ENCODE measurements at places on chromosomes 2 and 18. TPM values are rescaled to one million over a fixed set of nuclear protein-coding genes. Genes with fewer than 3 reads are reported as not detected.

The IL1R2 gene
- 20.0 TPM for total RNA-seq

The LRP2 gene
- 85.4 TPM for total RNA-seq

- no peak overlapping the region for H3K4me3 ChIP-seq
- peaks cover 19% of the 10 kb centered on the region for H3K4me1 ChIP-seq
- H3K27ac ChIP-seq: no peak overlapping the region
- no peaks in the 10 kb centered on the region for H3K36me3 ChIP-seq
Measured at GRCh38 chr2:109197491-109198418, 68.8 kb downstream of the SH3RF3 start.

DNA sequence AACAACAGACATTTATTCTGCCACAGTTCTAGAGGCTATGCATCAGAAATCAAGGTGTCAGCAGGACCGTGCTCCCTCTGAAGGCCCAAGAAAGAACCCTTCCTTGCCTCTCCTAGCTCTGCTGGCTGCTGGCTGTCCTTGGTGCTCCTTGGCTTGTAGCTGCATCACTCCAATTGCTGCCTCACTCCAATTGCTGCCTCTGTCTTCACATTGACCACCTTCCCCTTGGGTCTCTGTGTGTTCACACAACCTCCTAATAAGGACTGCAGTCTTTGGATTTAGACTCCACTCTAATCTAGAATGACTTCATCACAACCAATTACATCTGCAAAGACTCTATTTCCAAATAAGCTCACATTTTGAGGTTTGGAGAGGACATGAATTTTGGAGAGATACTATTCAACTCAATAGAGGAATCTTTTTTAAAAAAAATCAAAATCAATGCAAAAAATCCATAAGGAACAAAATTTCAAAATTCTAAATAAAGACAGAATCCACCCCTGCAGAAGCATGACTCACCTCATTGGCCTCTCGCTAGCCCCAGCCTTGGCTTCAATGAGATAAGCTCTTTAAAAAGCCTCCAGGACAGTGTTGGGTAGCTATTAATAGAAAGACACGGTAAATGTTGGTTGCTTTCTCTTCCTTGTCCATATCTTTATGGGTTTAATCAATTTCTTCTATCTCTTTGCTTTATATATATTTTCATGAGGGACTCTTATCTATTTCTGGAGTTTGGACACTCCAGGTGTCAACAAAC is 267.6 kb upstream of the MGAT5 start:
- H3K4me1 ChIP-seq: no peaks in the 10 kb centered on the region
- no peaks in the 10 kb centered on the region for H3K27me3 ChIP-seq
- no peak overlapping the region for H3K4me3 ChIP-seq

DNA sequence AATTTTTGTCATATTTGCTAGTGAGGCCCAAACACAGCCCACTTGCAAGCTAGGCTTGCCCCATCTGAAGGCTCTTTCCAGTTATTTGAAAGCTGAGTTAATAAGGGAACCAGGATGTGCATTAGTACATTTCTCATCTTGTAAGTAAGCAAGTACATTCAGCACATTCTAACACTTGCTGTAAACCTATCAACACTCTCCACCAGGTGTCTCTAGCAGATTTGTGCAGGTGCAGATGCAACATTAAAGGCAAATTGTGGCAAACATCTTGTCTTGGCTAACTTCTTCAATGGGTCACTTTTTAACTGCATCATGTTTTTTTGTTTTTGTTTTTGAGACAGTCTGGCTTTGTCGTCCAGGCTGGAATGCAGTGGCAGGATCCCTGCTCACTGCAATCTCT is 25.3 kb upstream of the MFSD6 start:
- no peak overlapping the region for H3K4me3 ChIP-seq
- H3K4me1 ChIP-seq: no peaks in the 10 kb centered on the region
- H3K27me3 ChIP-seq: no peaks in the 10 kb centered on the region
- DNase-seq: no peak
- H3K36me3 ChIP-seq: no peaks in the 10 kb centered on the region

Measured in kidney (tissue), 22 donors.